ENCODE measurements at places on chromosomes 7 and 10. TPM values are rescaled to one million over a fixed set of nuclear protein-coding genes. Genes with fewer than 3 reads are reported as not detected.

GPR146 gene
- 0.14 TPM for total RNA-seq

CABCOCO1 gene
- not detected for total RNA-seq

CARD11 gene
- 6.1 TPM for total RNA-seq

CTAGE4 gene
- total RNA-seq: 1.4 TPM

ADARB2 gene
- not detected for total RNA-seq

PHYHIPL gene
- not detected for total RNA-seq

CPN1 gene
- not detected for total RNA-seq

NXPH1 gene
- not detected for total RNA-seq

ASAH2 gene
- 0.63 TPM for total RNA-seq

METTL27 gene
- total RNA-seq: 0.84 TPM

OR2A1 gene
- total RNA-seq: not detected

AQP1 gene
- not detected for total RNA-seq

THNSL1 gene
- 2.8 TPM for total RNA-seq

CFAP70 gene
- 0.42 TPM for total RNA-seq

CCDC172 gene
- not detected for total RNA-seq

PAX4 gene
- not detected for total RNA-seq

CHST12 gene
- total RNA-seq: 8.8 TPM

RNF32 gene
- 2.3 TPM for total RNA-seq

CDHR1 gene
- 1.5 TPM for total RNA-seq

CLCN1 gene
- 0.21 TPM for total RNA-seq

CALN1 gene
- total RNA-seq: not detected

CD36 gene
- total RNA-seq: 4.1 TPM
